ENCODE measurements at places on chromosomes 12 and 14.
A peak's percentile ranks its signal among the peaks of the same experiment; 100 is the strongest.

GRCh38 chr12:127306604-127307215 is 960.3 kb upstream of the TMEM132C start:
- DNase-seq: no peak

DNA sequence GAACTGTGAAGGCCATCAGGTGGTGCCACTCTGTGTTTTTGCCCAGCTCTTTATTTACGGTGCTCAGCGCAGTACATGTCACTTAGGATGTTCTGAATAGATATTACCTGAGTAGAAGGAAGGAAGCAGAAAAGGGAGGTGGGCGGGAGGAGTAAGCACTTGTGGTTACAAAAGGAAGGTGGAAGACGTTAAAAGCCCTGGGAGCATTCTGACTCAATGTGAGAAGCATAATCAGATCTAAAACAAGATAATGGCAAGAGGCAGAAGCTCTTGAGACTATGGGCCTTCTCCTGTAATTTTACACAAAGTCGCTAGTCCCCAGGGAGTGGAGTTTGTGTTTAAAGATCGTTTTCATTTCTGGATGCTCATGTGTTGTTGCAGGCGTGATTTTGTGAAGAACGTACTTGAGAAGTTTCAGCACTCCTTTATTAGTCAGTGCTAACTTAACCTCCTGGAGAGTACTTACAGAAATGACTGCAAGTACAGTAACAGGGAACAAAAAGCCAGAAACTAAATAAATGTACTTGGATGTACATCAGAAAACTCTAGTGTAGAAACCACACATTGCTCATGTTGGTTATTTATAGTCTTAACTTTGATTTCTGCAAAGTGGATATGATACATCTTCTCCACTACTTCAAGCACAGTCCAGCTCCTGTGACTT is 1523.5 kb downstream of the AACS start:
- no peak for DNase-seq

DNA sequence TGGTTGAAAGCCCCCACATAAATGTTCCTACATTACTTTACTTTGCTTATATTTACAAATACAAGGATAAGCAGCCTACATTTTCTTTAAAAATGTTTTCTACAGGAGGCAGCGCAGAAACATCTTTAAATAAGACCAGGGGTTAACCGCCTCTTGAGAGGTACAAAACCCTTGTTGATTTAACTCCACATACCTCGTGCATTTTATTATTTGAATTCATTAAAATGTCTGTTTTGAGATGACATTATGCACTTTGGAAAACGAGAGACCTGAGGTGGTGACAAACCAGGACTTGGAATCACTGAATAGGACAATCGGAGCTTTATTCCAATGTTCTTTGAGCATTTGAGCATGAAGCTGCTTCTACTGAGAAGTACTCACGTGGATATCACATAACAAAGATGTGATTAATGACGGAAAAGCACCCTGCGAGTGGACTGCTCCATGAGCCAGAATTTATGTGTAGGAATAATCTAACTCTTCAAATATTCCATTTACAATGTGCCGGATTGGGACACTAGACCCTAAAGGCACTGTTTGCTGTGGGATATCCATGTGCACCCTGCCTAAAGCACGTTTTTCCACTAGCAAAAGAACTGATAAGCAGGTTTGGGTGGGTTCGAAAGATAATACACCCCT is 746 bp upstream of the DUSP16 start:
- no peak for DNase-seq

- no peak for DNase-seq
These were observed 1.8 kb downstream of the SMIM41 start for GRCh38 chr12:52081263-52081733.

DNA sequence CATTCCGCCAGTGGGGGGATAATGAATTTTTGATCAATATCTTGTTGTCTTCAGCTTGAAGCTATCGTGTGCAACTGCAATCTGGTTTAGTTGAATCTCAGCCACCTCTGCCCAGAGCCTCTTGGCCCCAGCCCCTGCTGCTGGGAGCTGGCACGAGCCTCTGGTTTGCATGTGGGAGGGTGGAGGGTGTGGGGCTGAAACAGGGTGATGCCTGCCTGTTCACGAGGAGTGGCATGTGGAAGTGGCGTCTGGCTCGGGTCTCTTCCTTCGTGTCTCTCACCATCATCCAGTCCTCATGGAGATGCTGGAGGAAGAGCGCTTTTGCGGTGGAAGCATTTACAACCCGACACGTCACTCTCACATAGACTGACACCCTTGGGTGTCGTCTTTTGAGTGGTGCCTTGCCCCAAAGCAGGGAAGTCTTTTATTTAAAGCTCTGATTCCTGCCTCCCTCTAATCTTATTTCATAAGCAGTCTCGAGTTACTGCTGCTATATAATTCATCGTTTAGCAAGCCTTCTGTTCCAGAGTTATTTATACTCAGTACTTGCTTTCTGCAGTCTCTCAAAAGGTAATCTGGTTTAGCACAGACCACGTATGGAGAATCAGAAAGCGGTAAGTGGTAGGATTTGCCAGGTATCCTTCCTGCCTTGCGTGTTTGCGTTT is 64.5 kb downstream of the AACS start:
- no peak for DNase-seq

- DNase-seq: no peak
These were observed 12.7 kb upstream of the BDKRB2 start for GRCh38 chr14:96191841-96192462.

GRCh38 chr14:103001226-103001625 is 56.1 kb downstream of the CDC42BPB start:
- no peak for DNase-seq

DNA sequence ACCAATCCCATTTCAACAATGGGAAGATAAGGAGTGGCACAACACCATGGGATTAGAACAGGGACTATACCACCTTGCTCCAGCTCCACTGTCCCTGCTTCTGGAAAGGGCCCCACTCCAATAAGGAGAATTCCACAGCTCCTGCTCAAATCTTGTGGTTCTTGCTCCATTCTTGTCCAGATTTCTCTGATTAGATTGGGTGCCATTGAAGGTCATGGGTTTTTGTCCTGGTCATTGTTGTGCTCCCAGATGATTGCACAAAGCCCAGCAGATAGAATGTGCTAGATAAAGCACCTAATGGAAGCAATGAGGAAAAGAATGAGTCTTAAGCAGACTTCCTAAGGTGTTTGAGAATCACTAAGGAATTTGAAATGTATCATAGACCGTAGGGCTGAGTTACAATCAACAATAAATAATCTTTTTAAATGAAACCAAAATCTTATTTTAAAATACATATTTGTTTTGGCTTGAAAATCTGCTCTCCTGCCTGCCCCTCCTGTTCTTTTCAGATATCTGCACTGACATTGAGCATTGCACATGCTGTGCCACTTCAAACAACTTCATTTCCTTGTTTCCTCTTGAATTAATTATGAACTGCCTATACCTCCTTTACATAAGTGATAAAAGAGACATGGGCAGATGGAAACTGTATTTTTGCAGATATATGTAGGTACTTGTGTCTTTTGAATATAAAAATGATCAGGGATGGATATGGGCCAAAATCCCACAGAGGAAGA is 115.9 kb downstream of the FGD4 start:
- DNase-seq: no peak

- no peak for DNase-seq
These were observed 542.4 kb downstream of the DIO2 start for GRCh38 chr14:79668951-79669350.

GRCh38 chr12:125148316-125148715 is 83.1 kb downstream of the AACS start:
- no peak for DNase-seq

GRCh38 chr14:37251775-37252174 is 54.0 kb downstream of the MIPOL1 start:
- DNase-seq: no peak

GRCh38 chr12:92612611-92613010 is 90.2 kb upstream of the PLEKHG7 start:
- no peak for DNase-seq

DNA sequence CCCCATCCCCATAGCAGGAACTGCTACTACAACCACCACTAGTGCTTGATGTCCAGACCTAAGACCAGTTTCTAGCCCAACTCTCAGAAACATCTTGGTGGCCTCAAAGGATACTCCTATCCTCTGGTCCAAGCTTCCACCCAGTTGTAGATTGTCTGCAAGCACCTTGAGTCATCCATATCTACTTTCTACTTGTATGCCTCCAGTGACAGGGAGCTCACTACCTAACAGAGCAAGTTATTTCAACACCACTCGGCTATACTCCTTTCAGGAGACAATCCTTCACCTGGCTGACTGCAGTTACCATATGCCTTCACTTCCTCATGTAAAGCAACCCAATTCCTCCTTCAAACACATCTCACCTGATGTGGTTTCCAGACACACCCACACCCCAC is 49.5 kb downstream of the KDM2B start:
- no peak for DNase-seq

DNA sequence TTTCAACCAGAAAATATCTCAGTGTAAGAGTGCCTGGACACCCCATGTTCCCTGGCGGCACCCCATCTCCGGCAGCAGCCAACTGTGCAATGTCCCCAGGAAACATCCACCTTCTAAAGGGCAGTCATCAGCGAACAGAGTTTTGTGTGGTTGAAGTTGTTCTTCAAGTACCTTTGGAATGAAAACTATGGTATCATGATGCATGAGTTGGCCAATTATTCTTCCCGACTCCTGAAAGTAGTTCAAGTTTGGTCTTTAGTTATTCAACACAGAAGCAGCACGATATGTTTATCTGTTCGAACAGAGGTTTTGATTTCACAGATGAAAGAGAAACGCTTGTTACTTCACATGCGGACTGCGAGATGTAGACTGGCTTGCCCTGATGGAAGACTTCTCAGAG is 21.1 kb upstream of the TTC7B start:
- DNase-seq: peak; percentile 48

DNA sequence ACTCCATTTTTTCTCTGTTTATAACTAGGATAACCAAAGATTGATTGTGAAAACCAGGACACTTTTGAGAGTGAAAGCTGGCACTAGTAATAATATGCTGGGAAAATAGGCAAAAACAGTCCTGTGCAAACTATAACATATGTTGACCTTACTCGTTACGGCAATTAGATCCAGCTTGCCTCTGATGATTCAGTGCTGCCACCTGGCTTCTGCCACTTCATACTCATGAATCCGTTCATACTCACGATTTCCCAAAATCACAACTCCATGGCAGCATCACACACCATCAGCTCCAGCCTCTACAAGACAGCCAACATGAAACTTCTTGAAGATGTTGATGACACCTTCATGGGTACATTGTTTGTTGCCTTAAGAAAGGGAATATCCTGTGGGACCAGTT is 49.1 kb upstream of the CAND1 start:
- no peak for DNase-seq

GRCh38 chr12:77947746-77948145 is 117.1 kb downstream of the NAV3 start:
- no peak for DNase-seq

- no peak for DNase-seq
These were observed 24.3 kb upstream of the FOXG1 start for GRCh38 chr14:28742171-28742846.

DNA sequence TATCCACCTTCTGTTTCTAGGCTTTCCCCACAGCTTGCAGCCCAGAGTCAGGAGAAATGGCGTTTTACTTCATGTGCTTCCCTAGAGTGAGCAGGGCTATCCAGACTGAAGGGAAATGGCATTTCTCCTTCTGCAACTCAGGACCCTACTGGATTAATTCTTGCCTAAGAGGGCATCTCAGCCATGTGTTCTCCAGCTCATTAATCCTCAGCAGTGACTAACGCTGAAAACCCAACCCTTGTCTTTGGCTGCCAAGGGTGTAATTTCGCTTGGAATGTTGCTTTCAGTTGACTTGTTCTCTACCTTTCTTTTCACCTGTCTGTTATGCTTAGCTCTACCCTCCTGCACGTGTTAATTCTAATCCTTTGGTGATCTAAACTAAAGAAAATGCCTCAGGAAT is 21.0 kb upstream of the EMP1 start:
- no peak for DNase-seq

GRCh38 chr14:31787377-31787776 is 226.2 kb downstream of the NUBPL start:
- DNase-seq: no peak

DNA sequence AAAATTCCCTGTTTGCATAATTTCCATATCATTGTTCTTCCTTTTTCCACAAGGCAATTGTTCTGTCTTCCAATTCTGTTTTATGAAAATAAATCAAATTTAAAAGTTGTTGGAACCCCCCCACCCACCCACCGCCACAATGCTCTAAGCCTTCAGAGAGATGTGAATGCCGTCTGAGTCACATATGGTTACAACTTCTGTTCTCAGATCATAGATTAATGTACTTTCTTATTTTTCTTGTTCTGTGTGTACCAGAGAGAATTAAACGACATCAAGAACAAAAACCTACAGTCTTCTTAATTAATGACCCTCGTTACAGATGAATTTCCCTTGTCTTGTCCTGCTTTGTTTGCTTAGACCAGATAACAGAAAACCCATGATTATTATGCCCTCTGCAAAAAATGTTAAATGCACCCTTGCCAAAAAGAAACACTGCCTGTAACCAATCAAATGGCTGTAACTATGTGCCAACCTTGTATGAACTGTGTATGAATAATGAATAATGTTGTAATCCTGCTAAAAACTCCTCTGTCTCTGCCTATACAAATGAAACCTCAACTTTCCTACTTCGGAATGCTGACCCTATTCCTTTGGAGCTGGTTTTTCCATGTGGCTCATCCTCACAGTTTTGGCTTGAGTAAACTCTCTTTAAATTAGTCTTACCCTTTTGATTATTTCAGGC is 14.0 kb downstream of the OR6S1 start:
- no peak for DNase-seq

- DNase-seq: no peak
These were observed 45.5 kb upstream of the EML1 start for GRCh38 chr14:99747582-99748330.

- no peak for DNase-seq
These were observed 448 bp downstream of the FBXL14 start for GRCh38 chr12:1594006-1594260.

DNA sequence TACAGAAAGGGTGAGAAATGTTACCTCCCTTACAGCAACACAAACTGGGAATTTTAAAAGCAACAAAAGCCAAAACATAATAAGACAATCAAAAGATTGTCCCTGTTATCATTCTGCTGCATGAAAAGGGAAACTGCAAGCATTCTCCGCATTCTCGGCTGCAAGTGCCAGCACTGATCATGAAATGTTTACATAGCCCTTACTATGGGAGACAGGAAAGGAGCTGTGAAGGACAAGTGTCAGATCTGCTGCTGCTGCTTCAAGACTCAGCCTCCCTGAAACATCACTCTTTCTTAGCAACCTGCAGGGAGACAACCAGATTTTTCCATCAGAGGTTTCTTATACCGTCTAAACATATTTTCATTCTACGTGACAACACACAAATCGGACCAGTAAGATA is 20.1 kb downstream of the DENND5B start:
- DNase-seq: no peak

GRCh38 chr12:57549909-57550640 is at the start of gene KIF5A:
Gene KIF5A (plus strand): TSS chr12:57550044. CDS start chr12:57550272, 228 bp downstream.
- DNase-seq: peak; percentile 85

Measured in activated effector memory CD4-positive, alpha-beta T cell treated with anti-CD3 and anti-CD28 coated beads, Interleukin-2, amount 50 U/mL, for 16 hours (primary cell).